ENCODE measurements at places on chromosomes 6 and 20.

DNA sequence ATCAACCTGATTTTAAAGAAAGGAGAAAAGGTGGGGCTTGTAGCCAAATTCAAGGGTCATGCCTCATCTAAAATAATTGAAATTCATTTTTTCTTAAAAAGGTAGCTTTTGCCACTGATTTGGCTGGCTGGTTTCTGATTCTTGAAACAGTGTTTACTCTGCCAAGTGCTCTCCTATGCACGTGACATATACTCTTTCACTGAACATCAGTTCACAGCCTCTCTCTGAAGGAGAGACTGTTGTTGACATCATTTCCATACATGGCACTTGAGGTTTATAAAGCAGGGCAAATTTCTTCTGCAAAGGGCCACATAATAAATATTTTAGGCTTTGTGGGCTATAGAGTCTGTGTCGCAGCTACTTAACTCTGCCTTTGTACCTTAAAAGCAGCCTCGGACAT lies 40.4 kb upstream of the DOK5 start:
- no peak for DNase-seq

DNA sequence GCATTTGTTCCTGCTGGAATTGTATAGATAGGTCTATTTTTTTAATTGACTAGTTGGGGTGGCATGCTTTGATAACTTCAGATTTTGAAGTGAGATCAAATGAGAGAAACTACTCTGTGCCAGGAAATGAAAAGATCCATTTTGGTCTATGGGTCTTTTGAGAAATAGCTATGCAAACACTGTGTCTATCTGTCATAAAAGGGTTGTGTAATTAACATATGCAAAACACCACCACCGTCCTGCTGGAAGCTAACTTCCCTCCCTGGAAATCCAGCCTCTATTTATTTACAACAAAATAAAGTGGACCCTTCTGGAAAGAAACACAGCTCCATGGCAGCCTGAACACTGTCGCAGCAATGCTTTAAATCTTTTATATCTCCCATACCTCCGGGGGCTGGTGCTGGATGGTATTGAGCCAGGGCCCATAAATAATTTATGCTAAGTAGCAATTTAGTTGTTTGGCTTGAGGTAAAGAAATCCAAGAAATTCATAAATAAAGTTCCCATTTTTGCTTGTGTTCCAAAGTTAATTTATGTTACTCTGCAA lies 244.2 kb upstream of the POU3F2 start:
- no peak for DNase-seq

GRCh38 chr6:28747631-28748157 lies 176.1 kb downstream of the TRIM27 start:
- no peak for DNase-seq

- no peak for DNase-seq
Measured at GRCh38 chr6:26254724-26255123, 110.3 kb upstream of the BTN3A2 start.

GRCh38 chr6:118306392-118307238 lies 241.5 kb upstream of the PLN start:
- no peak for DNase-seq
